Activated CD8-positive, alpha-beta memory T cell treated with anti-CD3 and anti-CD28 coated beads, Interleukin-2, amount 50 U/mL, for 48 hours (primary cell): ENCODE measurements at places on chromosomes 4 and X.
A peak's percentile ranks its signal among the peaks of the same experiment; 100 is the strongest.

DNA sequence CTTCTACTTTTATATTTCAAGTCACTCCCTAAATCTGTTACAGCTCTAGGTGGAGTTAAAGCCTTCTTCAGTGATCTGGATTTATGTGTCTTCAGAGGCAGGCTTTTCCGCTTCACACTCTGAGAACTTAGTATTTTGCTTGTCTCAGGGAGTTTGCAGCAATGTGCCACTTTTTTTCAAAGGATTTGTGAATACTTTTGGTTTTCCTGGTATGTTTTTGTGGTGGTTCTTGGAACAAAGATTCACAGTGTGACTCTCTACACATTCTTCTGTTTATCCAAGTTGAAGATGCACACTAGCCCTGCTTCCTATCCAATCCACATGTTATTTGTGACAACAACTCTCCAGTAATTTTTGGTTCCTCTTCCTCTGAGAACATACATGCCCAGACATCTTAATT lies 1253.7 kb downstream of the TECRL start:
- DNase-seq = no peak

DNA sequence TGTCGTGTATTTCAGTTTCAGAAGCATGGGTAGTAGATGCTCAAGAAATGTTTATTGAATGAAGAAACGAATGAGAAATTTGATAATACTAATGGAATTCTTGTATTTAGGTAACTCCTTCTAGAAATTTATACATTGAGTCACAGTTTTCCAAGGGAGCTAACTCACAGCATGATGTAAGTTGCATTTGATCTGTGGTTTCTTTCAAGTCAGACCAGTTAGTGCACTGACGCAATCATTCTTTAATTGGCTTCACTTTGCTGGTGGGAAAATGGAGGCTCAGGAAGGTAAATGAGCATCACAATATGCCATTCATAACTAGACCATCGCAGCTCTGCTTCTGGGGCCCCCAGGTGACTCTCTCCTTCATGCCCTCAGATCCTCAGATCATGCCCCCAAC lies 17.3 kb upstream of the CWH43 start:
- no peak for DNase-seq

DNA sequence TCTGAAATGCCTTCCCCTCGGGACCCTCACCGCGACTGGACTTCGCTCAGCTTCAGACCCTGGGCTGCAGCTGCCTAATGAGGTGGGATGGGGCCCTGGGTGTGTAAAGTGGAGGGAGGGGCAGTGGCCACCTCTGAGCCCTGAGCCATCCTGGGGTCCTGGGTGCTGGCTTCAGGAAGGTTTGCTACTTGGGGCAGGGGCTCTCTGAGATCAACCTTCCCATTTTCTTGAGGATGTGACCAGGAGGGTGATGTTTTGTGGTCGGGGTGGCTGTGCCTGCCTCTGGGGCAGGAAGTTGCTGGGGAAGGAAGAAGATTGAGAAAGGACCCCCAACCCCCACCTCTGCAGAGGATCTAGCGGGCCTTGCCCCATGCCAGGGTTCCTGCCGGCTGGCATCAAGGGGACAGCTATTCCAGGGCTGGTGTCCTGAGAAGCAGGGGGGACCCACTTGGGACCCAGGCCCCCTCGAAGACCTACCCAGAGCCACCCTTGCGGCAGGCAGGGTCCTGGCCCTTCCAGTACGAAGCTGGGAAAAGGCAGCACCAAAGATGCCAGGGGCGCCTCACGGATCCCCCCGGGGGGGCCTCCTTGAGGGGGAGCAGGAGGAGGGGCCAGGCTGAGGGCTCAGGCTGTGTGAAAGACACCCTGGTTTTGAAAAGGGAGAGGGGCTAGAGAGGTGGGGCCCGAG lies 6.5 kb downstream of the SH3BP2 start:
- peak; percentile 52 for DNase-seq

- no peak for DNase-seq
These were observed 115.2 kb downstream of the NAA11 start for GRCh38 chr4:79210636-79211049.

DNA sequence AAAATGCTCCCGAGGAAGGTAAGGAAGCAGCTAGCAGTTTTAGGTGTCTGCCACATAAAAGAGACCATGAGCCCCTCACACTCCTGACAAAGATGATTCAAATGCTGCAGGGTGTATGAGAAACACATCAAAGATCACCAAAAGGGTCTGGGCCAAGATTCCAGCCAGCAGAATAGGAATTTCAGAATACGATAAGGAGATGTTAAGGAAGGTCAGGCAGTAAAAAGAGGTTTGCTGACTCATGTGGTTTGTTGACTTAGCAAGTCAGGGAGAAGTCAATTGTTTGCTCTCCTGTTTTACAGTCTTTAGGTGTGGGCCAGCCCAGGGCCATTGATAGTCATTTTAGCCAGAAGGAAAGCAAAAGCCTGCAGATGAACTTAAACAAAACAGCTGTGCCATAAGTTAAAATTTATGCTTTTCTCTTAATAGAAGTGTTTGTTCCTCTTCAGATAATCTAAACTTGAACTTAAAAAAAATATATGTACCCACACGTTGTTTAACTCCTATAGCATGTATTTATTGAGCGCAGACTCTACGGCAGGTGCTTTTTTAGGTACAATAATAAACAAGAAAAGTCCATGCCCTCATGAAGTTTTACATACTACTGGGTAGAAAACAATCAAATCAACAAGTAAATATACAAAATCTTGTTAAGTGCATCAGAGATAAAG lies 115.6 kb downstream of the CAMK2D start:
- DNase-seq = no peak
